ENCODE measurements at places on chromosomes 6 and 20. TPM values are rescaled to one million over a fixed set of nuclear protein-coding genes. Genes with fewer than 3 reads are reported as not detected.

THEMIS gene
- total RNA-seq, result 11.3 TPM

KIAA1755 gene
- total RNA-seq, result not detected

RAET1E gene
- total RNA-seq, result not detected

TSBP1 gene
- total RNA-seq, result not detected

- no peak for DNase-seq
Measured at GRCh38 chr6:133705731-133706130, 183.2 kb upstream of the TCF21 start.

GRCh38 chr6:2909718-2910117 lies 6.6 kb upstream of the SERPINB9 start:
- DNase-seq, result no peak

DNA sequence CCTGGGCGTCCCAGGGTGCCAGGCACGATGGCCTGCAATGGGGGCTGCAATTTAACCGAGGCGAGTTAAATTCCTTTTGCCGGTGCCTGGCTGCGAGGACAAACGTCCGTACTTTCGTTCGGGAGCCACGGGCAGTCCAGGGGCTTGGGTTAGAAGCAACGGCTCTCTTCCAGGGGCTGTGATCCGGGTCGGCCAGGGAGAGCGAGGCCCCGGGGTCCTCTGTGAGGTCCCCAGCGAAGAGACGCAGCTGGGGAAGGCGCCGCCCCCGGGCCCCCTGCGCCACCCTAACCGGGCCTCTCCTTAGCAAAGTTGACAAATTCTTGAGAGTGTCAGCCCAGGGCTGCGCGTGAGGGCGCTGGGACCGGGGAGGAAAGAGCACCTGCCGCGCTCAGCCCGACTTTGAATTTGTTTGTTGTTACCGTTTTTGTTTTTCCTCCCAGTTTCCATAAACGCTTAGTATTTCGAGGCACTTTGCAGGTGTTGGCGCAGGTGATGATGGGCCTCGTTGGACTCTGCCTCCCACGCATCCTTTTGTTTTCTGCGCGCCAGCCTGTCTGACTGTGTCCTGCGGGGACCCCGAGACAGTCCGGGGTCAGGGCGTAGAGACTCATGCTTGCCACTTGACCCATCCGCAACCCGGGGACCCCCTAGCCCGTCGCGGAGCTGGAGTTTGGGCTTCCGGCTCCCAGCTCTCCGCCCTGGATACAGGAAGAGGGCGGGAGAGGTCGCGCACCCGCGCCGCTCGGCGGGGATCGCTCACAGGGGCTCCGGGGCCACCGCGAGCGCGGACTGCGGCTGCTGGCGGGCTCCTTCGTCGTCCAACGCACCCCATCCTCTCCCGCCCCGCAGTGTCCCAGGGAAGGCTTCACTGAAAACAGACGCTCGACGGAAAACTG lies 5.8 kb downstream of the OLIG3 start:
- no peak for DNase-seq

- DNase-seq, result no peak
Measured at GRCh38 chr6:17490724-17491123, 97.3 kb downstream of the CAP2 start.

DNA sequence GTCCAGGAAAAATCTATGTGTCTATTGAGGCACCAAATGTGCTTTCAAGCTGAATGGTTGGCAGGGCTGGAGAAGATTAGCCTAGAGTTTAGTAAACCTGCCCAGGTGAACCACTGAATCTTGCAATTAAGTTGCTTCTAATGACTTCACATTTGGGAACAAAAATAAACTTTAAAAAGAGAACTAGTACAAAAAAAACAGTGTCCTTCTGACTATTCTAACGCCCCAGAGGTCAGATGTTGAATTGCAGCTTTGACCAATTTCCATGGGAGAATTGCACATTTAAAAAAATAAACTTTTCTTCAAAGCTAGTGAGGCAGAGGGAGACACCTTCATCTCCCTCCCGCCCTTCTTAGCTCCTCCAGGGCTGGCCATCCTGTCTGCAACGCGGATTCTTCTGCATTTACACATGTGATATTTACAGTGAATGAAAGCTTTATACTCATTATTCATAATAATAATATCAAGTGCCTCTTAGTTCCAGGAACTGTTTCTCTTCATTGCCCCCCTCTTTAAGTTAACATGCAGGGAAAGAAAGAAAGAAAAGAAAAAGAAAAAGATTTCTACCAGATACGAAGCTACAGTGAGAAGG lies 270.2 kb downstream of the SMOC2 start:
- DNase-seq, result no peak

DNA sequence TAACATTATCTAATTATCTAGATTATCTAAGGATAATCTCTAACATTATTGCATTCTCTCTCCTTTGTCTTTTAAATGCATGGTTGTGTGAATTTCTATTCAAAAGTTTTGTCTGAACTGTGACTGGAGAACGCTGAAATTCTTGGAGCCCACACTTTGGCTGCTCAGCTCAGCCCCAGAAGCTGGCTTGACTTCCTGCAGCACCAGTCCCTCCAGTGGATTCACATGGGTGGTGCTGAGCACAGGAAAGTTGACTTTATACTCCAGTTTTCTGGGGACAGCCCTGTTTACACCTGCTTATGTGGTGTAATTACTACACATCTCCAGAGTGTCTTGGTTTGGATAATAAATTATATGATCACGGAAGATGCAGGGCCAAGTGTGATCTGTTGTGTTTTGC lies 255.1 kb upstream of the NOX3 start:
- DNase-seq, result no peak

DNA sequence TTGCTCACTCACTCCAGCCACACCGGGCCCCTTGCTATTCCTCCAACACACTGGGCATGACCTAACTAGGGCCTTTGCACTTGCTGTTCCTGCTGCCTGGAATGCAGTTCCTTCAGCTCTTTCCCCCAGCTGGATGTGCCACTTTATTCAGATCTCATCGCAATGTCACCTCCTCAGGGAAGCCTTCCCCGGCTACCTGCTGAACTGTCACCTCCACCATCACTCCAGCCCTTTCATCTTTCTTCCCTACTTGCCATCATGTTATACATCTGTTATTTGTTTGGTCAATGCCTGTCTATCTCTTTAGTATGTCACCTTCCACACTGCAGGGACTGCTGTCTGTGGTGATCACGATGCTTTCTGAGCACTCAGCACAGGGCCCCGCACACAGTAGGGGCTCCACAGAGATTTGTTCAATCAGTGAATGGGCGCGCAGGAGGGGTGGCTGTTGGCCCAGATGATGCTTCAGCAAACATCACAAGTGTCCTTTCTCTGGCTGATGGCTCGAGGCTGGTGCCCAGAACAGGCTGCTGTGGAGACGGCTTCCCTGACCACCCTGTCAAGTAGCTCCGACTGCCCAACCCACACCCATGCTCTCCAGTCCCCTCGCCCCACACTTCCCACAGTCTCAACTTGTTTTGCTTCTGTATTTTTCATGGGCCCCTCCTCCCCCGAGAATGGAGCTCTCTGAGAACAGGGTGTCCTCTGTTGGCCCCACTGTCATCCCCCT lies 31.8 kb downstream of the CEBPB start:
- DNase-seq, result no peak

- no peak for DNase-seq
Measured at GRCh38 chr20:5843054-5843592, 92.9 kb downstream of the SHLD1 start.

DNA sequence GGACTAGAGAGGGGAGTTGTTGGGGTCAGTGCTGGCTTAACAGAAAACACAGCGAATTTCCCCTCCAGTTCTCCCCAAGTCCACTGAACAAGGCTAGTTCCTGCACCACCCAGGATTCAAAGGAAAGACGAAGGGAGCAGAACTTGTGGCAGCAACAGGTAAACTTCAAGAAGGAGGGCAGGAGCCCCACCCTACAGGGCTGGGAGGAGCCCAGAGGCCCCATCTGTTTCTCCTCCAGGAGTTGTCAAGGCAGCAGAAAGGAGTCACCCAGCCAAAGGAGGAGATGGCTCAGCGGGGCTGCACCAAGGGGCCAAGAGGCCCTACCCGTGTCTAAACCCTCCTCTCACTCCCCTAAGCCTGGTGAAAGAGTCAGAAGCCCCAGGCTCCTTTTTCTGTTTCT lies 1.7 kb downstream of the SAPCD1 start:
- no peak for DNase-seq

DNA sequence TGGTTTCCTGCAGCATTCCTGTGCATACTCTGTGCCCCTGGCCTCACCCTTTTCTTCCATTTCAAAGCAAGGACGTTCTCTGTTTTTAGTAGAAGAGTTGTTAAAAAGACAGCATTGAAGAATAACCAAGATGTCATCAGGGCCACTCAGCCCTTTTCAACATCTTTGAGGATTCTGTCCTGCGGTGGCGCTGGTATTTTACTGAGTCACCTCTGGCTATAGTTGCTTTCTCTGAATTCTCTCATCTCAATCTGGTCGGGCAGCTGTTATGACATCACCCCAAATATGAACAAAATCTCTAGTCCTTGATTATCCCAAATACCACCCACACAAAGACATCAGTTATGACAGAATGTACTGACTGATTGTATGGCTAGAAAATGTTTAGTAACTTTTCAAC lies 204.2 kb downstream of the GRIK2 start:
- no peak for DNase-seq

- no peak for DNase-seq
Measured at GRCh38 chr20:17530153-17530552, 1.0 kb downstream of the BFSP1 start.

- no peak for DNase-seq
Measured at GRCh38 chr6:81054036-81054435, 698.4 kb downstream of the TENT5A start.

GRCh38 chr6:14273191-14273590 lies 155.6 kb downstream of the CD83 start:
- no peak for DNase-seq

- DNase-seq, result no peak
Measured at GRCh38 chr6:20160541-20161283, 51.6 kb downstream of the MBOAT1 start.

- peak; percentile 32 for DNase-seq
Measured at GRCh38 chr6:43308101-43308989, at the start of gene CRIP3. Gene CRIP3, minus strand, starts transcription at chr6:43308826. Its CDS starts 34 bp downstream, at chr6:43308792.
